ENCODE measurements at places on chromosomes 11 and 22. TPM values are rescaled to one million over a fixed set of nuclear protein-coding genes. Genes with fewer than 3 reads are reported as not detected.

- no peak for DNase-seq
Observed at GRCh38 chr11:35611741-35612140, 6.5 kb upstream of the FJX1 start.

GRCh38 chr11:16011396-16011795 is 344.9 kb downstream of the SOX6 start:
- DNase-seq, result no peak

The XKR3 gene
- not detected for polyA plus RNA-seq

The POU2AF2 gene
- not detected for polyA plus RNA-seq

Data from right renal pelvis (tissue), 4 donors.